Left forelimb (tissue), 1 donor: ENCODE measurements at places on chromosomes 2 and 18.

DNA sequence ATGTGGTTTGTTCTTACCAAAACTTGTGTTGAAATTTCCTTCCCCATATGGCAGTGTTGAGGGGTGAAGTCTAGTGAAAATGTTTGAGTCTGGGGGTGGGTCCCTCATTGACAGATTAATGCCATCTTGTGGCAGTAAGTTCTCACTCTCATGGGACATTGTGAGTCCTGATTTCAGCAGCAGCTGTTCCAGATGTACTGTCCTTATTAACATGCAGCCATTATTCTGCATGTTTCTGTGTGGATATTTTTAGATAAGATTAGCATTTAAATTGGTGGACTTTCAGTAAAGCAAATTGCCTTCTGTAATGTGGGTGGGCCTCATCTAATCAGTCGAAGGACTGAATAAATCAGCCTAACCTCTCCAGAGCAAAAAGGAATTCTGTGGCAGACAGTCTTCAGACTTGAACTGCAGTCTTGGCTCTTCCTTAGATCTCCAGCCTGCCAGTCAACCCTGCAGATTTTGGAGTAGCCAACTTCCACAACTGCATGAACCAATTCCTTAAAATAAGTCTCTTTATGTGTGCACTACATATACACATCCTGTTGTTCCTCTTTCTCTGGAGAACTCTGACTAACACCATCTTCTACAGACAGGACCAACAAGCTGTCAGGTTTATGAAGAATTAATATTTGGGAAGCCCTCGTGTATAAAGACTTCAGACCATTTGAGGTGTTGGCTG is 138.7 kb upstream of the ZNF516 start:
- no peak for DNase-seq

DNA sequence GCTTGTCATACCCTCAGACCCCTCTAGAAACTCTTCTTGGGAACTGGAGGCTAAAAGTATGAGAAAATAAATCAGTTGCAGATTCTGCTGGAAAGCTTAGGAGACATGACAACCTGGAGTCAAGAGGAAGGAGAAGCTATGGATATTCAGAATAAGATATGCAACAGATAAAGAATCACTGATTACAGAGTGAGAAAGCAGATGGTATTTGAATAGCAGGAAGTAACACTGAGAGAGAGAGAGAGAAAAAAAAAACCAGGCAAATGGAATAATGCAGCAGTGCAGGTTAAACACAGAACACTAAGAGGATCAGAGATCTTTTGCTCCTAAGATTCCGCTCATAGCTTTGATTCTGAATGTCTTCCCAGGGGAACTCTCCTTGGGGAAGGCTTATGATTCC is 1284.1 kb upstream of the NXPH2 start:
- no peak for DNase-seq

DNA sequence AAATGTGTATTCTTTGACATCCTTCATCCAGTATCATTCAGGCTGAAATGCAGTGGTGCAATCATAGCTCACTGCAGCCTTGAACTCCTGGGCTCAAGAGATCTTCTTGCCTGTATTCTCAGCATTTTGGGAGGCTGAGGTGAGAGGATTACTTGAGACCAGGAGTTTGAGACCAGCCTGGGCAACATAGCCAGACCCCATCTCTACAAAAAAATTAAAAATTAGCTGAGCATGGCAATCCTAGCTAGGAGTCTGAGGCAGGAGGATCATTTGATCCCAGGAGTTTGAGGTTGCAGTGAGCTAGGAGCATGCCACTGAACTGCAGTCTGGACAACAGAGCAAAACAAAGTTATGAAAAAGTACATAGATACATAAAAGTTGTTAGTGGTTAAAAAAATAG is 24.1 kb downstream of the SANBR start:
- DNase-seq, result no peak

GRCh38 chr2:11729362-11730212 is 16.8 kb upstream of the LPIN1 start:
- DNase-seq, result no peak

DNA sequence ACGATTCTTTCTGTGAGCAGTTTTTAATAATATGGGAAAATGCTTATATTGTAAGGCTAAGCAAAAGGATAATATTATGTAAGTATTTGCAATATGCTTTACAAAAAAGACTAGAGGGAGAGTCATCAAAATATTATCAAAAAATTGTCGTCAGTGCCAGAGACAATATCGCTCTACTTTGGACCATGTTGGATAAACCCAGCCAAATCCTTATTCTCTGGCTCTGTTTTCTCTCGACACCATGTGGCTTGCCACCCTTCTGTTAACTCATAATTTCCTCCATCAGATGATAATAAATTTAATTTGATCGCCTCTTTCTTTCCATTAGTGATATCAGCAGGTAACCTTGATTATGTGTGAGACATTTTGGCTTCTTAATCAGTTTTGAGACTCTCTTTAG is 129.9 kb downstream of the CDC42EP3 start:
- DNase-seq, result no peak

DNA sequence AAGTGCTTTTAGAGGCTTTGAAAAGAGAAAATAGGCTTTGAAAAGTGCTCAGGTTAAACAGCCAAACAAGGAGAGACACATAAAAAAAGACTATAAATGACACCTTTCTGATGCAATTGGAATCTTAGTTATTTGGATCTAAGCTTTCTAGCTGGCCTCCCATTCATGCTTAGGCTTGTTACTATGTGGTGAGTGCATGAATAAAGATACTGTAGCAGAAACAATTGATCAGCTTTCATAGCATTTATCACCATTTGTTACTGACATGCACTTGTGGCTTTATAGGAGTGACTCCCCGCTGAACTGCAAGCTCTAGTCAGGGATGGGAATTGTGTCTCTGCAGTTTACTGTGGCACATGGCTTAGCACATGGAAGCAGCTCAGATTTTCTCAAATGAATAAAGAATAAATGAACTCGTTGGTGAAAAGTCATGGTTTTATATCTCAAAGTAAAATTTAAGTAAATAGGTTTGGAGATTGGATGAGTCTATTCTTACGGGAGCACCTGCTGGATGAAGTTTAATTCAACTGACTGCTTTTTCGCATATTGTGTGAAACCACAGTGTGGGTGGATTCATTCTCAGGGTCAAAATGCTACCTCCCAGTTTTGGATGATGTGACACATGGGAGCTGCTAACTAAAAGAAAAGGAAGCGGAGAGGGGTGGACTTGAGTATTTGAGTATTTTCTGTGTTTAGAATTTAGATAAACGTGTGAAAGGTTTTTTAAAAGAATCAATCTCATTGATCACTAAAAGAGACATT is 91.1 kb upstream of the NOL4 start:
- DNase-seq, result no peak

GRCh38 chr18:5979971-5980457 is 84.7 kb upstream of the TMEM200C start:
- no peak for DNase-seq

- DNase-seq, result no peak
These were observed 13.9 kb upstream of the UGP2 start for GRCh38 chr2:63827749-63828148.

DNA sequence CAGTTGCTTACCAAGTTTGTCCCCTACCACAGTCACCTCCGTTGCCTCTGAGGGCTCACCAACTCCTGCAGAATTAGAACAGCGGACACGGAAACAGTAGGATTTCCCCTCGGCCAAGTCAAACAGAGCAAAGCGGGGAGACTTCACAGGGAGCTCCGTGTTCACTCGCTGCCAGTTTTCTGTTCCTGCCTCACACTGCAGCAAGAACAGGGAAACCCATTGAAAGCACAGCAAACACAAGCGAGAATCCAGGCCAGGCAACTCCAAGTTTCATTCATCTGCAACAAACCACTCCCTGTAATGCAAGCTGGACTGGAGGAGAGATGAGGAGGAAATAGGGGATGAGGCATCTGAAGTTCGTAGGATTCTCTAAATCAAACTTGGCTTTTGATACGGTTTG is 84.2 kb downstream of the MYOM1 start:
- DNase-seq, result no peak

- DNase-seq, result no peak
These were observed 64.6 kb downstream of the THNSL2 start for GRCh38 chr2:88234760-88235159.

DNA sequence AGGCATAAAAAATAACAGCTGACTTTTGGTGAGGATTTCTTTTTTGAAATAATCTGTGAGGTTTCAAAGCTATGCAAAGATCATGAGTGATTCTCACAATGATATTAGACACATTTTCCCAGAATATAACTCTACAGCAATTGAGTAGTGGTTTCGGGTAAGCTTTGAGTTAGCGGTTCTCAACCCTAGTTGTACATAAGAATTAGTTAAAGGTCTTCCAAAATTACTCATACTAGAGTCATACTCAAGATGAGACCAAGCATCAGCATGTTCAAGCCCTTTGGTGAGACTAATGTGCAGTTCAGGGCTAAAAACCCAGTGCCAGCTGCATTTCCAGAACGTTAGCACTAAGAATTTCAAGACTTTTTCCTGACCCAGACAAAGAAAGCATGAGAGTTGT is 31.1 kb downstream of the DSG4 start:
- no peak for DNase-seq

DNA sequence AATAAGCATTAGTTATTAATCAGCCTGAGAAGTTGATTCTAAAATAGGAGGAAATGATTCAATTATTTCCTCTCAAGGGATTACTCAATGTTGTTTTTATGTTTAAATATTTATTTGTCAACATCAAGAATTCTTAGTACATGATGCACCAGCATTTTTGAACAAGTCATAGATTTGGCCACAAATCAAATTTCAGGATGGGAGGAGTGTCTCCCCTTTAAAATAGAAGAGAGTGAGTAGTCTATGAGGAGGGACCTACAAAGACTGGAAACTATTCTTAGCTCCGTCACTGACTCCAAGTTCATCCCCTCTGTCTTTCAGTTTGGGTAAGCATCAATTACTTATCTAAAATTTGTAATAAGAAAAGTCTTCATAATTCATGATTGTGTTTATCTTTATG is 18.6 kb upstream of the IL18R1 start:
- no peak for DNase-seq

DNA sequence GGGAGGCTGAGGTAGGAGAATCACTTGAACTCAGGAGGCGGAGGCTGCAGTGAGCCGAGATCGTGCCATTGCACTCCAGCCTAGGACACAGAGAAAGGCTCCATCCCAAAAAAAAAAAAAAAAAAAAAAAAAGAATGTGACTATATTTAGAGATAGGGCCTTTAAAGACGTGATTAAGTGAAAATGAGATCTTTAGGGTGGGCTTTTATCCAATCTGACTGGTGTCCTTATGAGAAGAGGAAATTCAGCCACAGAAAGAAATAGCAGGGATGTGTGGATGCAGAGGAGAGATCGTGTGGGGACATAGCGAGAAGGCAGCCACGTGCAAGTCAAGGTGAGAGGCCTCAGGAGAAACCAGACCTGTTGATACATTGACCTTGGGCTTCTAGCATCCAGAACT is 69.9 kb upstream of the ACSL3 start:
- DNase-seq, result no peak

DNA sequence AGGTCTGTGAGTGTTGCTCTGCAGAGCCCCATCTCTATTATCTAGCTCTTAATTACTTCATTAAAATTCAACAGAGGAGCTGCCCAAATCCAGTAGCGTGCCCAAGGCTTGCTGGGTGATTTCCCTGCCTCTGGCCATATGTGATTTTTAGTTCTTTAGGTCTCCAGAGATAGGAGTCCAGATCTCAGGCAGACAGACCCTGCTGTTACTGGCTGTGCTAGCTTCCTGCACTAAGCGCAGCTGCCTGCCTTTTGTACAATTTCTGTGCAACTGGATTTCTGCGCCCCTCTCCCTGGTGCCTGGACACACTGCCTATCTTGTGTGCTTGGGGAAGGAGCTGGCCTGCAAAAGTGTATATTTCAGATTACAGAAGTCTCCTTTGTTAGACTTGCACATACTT is 136.5 kb downstream of the TDRD15 start:
- no peak for DNase-seq

DNA sequence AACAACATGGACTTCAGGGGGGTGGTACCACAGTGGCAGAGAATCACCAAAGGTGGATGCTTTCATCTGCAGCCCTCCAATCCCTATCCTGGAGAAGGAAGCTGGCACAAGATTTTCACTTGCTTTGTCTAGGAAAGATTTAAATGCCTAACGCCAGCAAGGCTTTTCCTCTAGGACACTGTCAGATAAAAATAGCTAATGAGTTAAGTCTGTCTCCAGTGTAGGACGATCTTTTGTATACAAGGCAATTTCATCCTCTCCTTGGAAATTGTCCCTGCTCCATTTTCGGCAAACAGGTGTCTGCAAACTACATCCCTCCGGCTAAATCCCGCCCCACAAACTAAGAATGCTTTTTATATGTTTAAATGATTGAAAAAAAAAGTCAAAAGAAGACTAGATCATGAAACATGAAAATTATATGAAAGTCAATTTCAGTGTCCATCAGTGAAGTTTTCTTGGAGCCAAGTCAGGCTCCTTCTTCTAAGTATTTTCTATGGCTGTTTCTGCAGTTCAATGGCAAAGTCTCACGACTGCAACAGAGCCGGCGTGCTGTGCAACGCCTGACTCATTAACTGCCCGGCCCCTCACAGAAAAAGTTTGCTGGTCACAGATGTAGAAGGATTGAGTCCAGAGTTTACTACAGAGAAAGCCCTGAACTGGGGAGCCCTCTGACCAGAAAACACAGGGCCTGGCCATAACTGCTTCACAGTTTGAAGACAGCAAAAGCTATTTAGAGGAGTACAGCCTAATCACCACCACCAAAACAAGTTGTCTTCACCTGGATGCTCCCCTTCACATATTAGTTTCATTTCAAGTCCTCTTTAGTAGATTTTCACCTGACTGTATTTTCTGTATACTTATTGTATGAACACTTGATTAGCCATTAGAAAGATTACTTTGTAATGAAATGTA is 52.3 kb downstream of the PIEZO2 start:
- DNase-seq, result no peak

- no peak for DNase-seq
These were observed 513.7 kb upstream of the ID2 start for GRCh38 chr2:8168022-8168717.

DNA sequence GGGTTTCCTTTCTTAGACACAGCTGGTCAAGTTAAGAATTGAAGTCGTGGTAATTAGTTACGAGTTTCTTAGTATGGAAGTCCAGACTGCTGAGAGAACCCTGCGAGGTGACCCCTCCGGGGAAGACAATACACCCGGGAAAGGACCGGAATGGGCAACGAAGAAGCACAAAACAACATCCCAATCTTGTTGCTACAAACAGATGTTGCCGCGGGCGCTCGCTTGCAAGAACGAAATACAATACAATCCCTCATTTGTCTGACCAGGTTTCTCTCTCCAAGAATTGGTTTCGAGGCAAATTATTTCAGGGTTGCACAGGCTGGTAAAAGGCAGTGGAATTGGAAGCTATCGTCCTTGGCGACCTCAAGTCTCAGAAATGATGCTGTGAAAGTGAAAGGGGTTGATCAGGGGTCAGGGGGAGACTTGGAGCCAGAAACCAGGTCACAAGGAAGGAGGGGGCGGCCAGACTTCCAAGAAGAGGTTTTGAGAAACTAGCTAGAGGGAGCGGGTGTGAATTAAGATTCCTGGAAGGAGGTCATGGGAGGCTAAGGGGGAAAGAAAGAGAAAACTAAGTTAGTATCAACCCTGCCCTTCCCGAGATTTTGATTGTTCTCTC is 401.9 kb downstream of the HRH4 start:
- DNase-seq, result no peak

DNA sequence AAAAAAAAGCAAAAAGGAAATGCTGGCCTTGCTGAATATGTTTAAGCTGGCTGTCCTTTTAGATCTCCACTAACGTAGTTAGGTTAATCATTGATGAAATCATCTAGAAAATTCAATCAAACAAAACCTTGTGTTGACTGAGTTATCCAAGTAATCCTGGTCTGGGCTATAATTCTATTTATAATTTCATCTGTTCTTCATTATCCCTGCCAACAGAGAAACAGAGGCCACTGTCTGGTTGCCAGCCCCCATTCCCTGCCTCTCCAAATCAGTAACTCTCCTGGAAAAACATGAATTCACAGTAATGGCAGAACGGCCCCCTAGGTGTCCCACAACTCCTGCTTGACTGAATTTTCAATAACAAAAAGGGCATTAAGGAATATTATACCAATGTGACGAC is 24.6 kb downstream of the DOCK10 start:
- no peak for DNase-seq
